Stimulated activated CD4-positive, alpha-beta T cell treated with anti-CD3 and anti-CD28 coated beads, Interleukin-1b, Interleukin-23, amount 100 ng/mL, for 1 hour (primary cell): ENCODE measurements at places on chromosomes 12 and 14.

DNA sequence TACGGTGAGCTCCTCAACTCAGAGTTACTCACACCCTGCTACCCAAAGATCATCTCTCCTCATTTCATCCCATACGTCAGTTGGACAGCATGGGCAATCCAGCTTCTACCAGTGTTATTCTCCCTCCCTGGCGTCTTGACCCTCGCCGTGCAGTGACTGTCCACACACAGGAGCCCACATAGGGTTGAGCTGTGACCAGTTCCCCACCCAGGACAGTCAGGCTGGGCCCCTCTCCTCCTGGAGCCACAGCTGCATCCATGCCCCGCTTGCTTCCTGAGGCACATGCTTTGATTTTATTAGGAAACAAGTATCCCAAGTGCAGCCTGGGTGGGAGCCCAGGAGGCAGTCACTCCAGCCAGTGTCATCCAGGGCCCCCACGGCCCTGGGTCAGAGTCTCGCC, 140.3 kb upstream of the SFSWAP start:
- no peak for DNase-seq

- no peak for DNase-seq
Observed at GRCh38 chr14:55897031-55897430, 221.2 kb upstream of the PELI2 start.

DNA sequence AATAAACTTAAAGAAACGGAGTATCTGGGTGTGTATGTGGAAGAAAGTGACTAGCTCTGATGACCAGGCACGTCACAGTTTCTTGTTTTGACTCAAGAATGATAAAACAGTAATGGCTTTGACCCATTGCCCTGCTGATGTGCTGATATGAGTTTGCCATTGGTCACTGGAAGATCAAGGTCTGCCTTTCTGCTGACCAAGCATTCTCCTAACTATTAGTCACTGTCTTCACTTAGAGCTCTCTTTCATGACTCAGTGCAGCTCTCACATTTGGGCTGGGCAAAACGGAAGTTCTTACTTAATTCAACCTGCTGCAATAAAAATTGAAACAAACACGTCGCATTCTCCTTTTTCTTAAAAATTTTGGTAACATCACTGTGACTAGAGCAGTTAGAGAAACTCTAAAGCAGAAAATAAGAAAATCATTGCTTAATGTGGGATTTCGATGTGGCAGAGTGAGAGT, 366.7 kb downstream of the BTG1 start:
- peak; percentile 2 for DNase-seq

- DNase-seq = no peak
Observed at GRCh38 chr12:130713581-130713991, 2.5 kb downstream of the RIMBP2 start.

GRCh38 chr14:99389174-99389826, 91.4 kb downstream of the SETD3 start:
- DNase-seq = peak; percentile 21
